Breast epithelium (tissue), 4 donors: ENCODE measurements at places on chromosomes 7 and 10. TPM values are rescaled to one million over a fixed set of nuclear protein-coding genes. Genes with fewer than 3 reads are reported as not detected.
A peak's percentile ranks its signal among the peaks of the same experiment; 100 is the strongest.

NUTM2A gene
- 2.9 TPM for total RNA-seq

DNA sequence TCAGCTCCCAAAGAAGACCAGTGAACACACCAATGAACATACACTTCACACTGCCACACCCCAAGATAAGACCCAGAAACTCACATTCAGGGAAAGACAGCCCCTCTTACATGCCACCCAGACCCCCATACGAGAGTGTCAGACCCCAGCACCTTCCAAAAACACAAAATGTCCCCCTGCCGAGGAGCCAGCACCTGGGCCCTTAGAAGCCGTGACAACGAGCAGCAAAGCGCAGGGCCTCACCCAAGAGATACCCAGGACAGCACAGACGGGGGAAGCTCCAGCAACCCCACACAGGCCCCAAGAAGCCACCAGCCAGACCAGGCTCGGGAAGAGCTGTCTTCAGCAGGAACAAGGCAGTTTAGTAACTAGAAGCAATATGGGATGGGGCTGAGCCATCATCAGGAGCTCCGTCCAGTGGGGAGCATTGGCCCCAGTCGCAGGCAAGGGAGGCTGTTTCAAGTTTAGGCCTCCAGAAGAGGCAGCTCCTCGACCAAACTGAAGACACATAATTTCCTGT lies 243.6 kb downstream of the PTPRN2 start:
- DNase-seq = peak; percentile 30

DNA sequence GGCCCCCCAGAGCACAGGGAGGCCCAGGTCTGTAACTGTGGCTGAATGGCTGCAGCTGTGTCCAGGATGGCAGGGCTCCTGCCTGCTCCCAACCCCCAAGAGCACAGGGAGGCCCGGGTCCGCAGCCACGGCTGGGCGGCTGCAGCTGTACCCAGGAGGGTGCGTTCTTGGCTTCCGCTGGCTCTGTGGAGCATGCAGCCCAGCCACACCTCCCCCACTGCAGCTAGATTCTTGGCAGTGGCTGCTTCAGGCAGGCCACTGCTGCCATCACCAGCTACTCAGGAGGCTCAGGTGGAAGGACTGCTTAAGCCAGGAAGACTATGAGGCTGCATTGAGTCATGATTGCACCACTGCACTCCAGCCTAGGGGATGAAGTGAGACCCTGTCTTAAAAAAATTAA lies 27.9 kb downstream of the C7orf25 start:
- DNase-seq = no peak

TLX1 gene
- not detected for total RNA-seq

- no peak for DNase-seq
These were observed 25.8 kb downstream of the AKR1E2 start for GRCh38 chr10:4851846-4852245.

HDAC9 gene
- total RNA-seq = 7.2 TPM

- no peak for DNase-seq
These were observed 131.9 kb upstream of the PCGF5 start for GRCh38 chr10:91088300-91089140.

BHLHA15 gene
- total RNA-seq = not detected

ICA1 gene
- total RNA-seq = 22.1 TPM

PUS7 gene
- 19.5 TPM for total RNA-seq

GRCh38 chr7:1366801-1367405 lies 92.4 kb downstream of the MICALL2 start:
- DNase-seq = no peak

DOCK4 gene
- total RNA-seq = 31.7 TPM

- no peak for DNase-seq
These were observed 13.9 kb downstream of the PRSS2 start for GRCh38 chr7:142784716-142785115.
